ENCODE measurements at places on chromosomes 5 and 9. TPM values are rescaled to one million over a fixed set of nuclear protein-coding genes. Genes with fewer than 3 reads are reported as not detected.

MRPS30 gene
- 99.0 TPM for total RNA-seq

PCDHB16 gene
- total RNA-seq, result 16.3 TPM

WDR31 gene
- 2.0 TPM for total RNA-seq

CORO2A gene
- 0.16 TPM for total RNA-seq

PCDHGA3 gene
- not detected for total RNA-seq

KCNN2 gene
- total RNA-seq, result not detected

TMEM171 gene
- 4.5 TPM for total RNA-seq

NUTM2F gene
- total RNA-seq, result not detected

EXOSC2 gene
- 25.9 TPM for total RNA-seq

ACTBL2 gene
- not detected for total RNA-seq

CDH18 gene
- not detected for total RNA-seq

C7 gene
- total RNA-seq, result not detected

ARAP3 gene
- 8.1 TPM for total RNA-seq

COL23A1 gene
- total RNA-seq, result not detected

FAM169A gene
- 16.5 TPM for total RNA-seq

SMIM33 gene
- not detected for total RNA-seq

SPATA24 gene
- total RNA-seq, result 8.5 TPM

GZMA gene
- not detected for total RNA-seq

TERT gene
- 5.0 TPM for total RNA-seq

Data from SJSA1 (cell line).